ENCODE measurements at places on chromosomes 4 and X. TPM values are rescaled to one million over a fixed set of nuclear protein-coding genes. Genes with fewer than 3 reads are reported as not detected.

SMIM10L2A gene
- 1.9 TPM for total RNA-seq

PDLIM3 gene
- 1.4 TPM for total RNA-seq

MND1 gene
- 42.2 TPM for total RNA-seq

DIPK2B gene
- total RNA-seq = not detected

XIAP gene
- 26.7 TPM for total RNA-seq

NR3C2 gene
- 0.73 TPM for total RNA-seq

PCDH10 gene
- total RNA-seq = 0.15 TPM

FABP2 gene
- total RNA-seq = not detected

SPANXN4 gene
- not detected for total RNA-seq

HSFX3 gene
- total RNA-seq = not detected

ZNF518B gene
- total RNA-seq = 158 TPM

PHKA1 gene
- total RNA-seq = 5.1 TPM

FAT1 gene
- total RNA-seq = 400 TPM

ZDHHC15 gene
- 6.3 TPM for total RNA-seq

MSX1 gene
- not detected for total RNA-seq

LEF1 gene
- 19.4 TPM for total RNA-seq

GEMIN8 gene
- 22.2 TPM for total RNA-seq

TLR10 gene
- total RNA-seq = not detected
